GM04504 (cell line): ENCODE measurements at places on chromosomes 3 and 15.
A peak's percentile ranks its signal among the peaks of the same experiment; 100 is the strongest.

GRCh38 chr15:92749216-92749615 lies 93.6 kb upstream of the FAM174B start:
- DNase-seq = no peak

DNA sequence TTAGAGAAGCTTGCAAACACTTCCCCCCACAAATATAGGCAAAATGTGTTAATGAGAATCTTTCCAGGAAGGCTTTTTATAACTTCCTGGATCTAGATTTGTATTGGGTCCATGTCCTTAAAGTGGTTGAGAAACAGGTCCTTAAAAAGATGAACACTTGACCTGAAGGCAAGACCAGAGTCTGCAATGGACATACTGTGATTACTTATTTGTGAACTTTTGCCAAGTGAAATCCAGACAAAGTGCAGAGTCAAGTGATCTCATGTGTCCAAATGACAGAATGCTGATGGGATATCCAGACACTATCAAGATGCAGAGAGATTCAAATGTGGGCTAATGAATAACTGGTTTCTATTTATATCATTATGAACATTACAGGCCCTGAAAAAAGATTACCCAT lies 43.8 kb downstream of the FRMD4B start:
- no peak for DNase-seq

GRCh38 chr15:67941648-67942310 lies 101.9 kb upstream of the RNU6-1 start:
- DNase-seq = no peak

DNA sequence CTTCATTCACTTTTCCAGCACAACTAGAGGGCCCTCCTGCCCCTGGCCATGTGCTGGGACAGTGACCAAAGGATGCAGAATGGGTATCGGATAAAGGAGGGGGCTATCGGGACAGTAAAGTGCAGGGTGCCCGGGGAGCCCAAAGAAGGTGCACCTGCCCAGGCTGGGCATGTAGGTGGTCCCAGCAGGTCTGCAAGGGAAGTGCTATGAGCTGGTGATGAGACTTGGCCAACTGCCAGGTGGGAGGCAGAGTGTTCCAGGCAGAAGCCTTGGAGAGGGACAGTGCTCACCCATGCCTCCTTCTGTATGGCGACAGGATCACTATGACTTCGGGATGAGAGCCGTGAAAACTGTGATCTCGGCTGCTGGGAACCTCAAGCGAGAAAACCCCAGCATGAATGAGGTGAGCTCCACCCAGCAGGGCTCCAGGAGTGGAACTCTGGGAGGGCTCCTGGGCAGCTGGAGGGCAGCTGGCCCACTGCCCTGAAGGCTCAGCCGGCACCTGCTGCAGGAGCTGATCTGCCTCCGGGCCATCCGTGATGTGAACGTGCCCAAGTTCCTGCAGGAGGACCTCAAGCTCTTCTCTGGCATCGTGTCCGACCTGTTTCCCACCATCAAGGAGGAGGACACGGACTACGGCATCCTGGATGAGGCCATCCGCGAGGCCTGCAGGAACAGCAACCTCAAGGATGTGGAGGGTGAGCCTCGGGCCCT lies 48.4 kb downstream of the DNAH1 start:
- no peak for DNase-seq

- no peak for DNase-seq
Measured at GRCh38 chr15:66402761-66403284, 16.1 kb downstream of the MAP2K1 start.

DNA sequence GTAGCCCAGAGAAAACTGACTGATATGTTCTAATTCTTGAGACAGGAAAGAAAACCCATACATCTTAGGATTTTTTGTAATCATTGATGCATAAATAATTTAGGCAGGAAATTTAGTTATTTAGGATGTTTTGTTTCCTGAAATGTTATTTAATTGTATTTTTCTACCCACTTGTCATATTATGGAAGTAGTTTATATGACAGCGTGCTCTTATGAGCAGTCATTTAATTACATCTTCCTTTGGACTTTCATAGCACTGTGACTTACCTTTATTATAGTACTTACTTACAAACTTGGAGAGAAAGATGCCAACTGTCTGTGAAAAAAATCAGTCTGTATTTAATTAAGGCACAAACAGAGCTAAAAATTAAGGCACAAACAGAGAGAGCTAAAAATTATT lies 65.0 kb downstream of the AKAP13 start:
- DNase-seq = no peak

GRCh38 chr15:89325039-89325803 lies 9.4 kb downstream of the POLG start:
- DNase-seq = no peak

- DNase-seq = no peak
Measured at GRCh38 chr3:31616711-31617110, 84.0 kb downstream of the STT3B start.

- DNase-seq = no peak
Measured at GRCh38 chr3:186624598-186624997, 11.7 kb downstream of the AHSG start.

DNA sequence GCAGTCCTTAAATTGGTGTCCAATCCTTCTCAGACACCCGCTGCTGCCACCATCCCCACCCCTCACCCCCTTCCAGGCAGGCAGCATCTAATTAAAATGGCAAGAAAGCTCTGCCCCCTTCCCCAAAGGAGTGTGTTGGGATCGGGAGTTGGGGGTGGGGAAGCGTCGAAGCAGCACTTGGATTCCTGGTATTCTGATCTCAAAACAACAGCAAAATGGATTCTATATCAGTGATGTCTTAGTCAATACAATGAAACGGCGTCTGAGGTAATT lies 1.4 kb downstream of the TNIK start:
- no peak for DNase-seq

DNA sequence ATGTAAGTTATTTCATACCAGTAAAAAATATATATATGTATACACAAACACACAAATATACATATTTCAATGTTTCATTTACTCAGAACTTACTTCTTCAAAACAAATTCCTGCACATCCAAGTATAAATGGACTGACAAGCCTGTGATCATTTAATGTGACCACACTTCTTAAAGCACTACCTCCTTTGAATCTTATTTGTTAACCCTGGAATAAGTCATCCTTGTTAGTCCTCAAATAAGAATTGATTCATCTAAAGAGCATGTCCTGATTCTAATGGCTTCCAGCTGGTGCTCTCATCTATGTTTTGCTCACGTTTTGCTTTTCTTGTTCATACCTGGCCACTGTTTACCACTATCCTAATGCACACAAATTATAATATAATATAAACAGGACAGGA lies 103.9 kb upstream of the UBP1 start:
- DNase-seq = peak; percentile 35

DNA sequence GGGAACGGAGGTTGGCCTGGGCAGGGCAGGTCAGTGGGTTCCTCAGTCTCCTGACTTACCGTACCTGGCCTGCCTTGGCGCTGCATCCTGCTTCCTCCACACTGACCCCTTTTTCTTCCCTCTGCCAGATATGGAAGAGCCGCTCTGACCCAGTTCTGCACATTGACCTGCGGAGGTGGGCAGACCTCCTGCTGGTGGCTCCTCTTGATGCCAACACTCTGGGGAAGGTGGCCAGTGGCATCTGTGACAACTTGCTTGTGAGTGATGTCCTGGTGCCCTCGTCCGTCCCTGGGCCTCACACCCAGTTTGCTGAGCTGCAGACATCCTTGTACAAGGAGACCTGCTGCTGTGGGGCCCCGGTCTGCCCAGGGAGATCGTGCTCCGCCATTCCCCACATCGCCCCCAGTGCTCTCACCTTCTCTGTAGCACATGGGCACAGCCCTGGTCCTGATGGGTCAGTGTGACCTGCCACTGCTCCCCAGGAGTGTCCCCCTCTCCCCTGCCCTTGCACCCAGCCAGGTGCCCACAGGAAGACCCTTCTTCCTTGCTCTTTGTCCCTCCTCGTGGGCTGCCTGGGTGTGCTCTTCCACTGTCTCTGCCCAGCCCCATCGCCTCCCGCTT lies 21.0 kb downstream of the PPCDC start:
- DNase-seq = no peak

- no peak for DNase-seq
Measured at GRCh38 chr3:47250309-47251060, 32.1 kb downstream of the KIF9 start.

GRCh38 chr3:126952261-126952982 lies 30.5 kb upstream of the PLXNA1 start:
- DNase-seq = no peak

DNA sequence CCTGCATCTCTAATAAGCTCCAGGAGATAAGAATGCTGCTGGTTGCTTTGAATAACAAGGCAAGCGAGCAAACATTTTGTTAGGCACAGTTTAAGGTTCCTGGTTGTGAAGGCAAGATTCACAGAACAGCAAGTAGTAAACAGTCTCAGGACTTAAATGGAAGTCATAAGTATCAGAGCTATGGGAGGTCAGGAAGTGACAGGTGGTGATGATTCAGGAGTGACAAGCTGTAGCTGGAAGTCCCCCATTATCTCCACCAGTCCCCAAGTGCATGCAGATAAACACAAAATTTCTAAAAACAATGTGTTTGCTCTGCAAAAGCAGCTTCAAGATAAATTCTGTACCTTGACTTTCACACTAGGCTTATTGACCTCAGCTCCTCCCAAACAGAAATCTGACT lies 3.3 kb downstream of the FETUB start:
- no peak for DNase-seq

GRCh38 chr15:95626501-95627361 lies 703.8 kb upstream of the NR2F2 start:
- no peak for DNase-seq

GRCh38 chr3:73448761-73449301 lies 175.9 kb downstream of the PDZRN3 start:
- DNase-seq = no peak

GRCh38 chr3:131795390-131796090 lies 239.3 kb downstream of the CPNE4 start:
- DNase-seq = no peak

- DNase-seq = no peak
Measured at GRCh38 chr15:59020322-59020721, 32.9 kb downstream of the RNF111 start.

DNA sequence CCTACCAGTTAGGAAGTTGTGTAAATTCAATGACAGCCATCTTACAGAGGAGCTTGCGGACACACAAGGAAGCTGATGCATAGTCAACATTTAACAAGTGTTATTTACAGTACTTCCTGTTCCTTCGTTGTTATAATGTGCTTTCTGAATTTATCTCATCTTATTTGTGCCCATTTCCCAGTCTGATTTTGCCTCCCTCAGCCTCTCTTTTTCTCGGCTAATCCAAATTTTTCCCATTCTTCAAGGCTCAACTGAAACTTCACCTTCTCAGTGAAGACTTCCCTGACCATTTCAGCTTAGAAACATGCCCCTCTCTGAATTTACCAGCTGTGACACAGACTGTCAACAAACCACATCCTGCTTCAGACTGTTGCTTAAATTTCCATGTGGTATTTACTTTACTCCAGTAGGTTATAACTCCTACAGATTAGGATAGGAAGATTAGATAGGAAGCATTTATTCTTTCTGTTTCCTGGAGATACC lies 55.7 kb upstream of the CP start:
- DNase-seq = peak; percentile 31

DNA sequence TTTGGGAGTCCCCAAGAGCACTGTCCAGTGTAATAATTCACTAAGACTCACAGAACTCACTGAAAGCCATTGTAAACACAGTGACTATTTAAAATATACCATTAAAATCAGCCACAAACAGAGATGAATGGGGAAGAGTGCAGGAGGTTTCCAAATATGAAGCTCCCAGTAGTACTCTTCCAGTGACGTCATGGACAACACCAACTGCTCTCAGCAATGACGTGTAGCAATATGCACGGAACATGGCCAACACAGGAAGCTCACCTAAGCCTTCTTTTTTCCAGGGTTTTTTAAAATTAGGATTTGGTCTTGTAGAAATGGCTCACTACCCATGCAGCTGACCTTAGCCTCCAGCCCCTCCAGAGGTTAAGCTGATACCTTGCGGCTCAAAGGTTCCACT lies 1224.1 kb upstream of the CADM2 start:
- no peak for DNase-seq

- DNase-seq = no peak
Measured at GRCh38 chr15:59567324-59567723, 44.3 kb upstream of the GCNT3 start.

DNA sequence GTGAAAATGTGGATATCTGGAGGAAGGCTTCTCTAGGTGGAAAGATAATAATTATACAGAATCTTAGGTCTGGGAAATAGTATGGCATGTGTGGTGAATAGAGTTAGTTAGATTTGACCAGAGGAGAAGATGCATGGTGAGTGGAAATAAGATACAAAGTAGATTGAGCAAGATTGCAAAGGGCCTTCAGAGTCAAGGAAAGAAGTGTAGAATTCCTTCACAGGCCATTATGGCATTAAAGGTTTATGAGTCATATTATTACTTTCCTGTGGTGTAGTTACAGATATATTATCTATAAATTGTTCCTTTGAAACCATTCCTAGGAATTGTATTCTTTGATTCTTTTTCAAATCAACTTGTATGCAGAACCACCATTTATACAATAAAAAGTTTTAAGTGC lies 660.3 kb downstream of the SI start:
- DNase-seq = no peak

DNA sequence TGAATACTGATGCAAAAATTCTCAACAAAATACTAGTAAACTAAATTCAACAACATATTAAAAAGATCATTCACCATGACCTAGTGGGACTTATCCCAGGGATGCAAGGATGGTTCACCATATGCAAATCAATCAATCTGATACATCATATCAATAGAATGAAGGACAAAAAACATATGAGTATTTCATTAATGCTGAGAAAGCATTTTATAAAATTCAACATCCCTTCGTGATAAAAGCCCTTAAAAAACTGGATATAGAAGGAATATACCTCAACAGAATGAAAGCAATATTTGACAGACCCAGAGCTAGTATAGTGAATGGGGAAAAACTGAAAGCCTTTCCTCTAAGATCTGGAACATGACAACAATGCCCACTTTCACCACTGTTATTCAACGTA lies 43.0 kb upstream of the FBN1 start:
- no peak for DNase-seq

- no peak for DNase-seq
Measured at GRCh38 chr3:190780524-190780923, 82.0 kb downstream of the GMNC start.

DNA sequence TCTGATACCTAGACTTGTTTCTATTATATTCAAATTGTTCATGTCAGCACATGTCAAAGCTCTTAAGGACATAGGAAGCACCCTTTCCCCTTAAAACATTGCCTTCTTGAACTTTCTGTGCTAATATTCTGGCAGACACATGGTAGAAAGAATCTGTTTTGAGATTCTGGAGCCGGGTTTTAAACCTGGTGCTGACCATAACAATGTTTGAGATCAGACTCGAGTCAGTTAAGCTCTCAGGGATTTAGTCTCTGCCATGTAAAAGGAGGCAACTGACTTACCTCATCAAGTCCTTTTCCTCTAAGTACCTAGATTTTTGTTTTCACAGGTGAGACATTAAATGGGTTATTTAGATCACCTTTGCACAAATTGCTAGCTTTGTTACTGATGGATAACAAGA lies 38.9 kb downstream of the RBMS3 start:
- DNase-seq = no peak
